ENCODE measurements at places on chromosomes 13 and 19. TPM values are rescaled to one million over a fixed set of nuclear protein-coding genes. Genes with fewer than 3 reads are reported as not detected.
A peak's percentile ranks its signal among the peaks of the same experiment; 100 is the strongest.

GRCh38 chr19:45363861-45364459 lies 6.4 kb downstream of the ERCC2 start:
- DNase-seq, result no peak
- no peaks in the 10 kb centered on the region for H3K4me1 ChIP-seq
- H3K27ac ChIP-seq, result no peak overlapping the region
- no peaks in the 10 kb centered on the region for H3K27me3 ChIP-seq

NLRP7 gene
- not detected for total RNA-seq

GRCh38 chr19:57814505-57815246 lies at the start of gene ZNF552:
Gene ZNF552, minus strand, starts transcription at chr19:57814913. Its CDS starts 170 bp downstream, at chr19:57814743.
- peak; percentile 96 for DNase-seq
- H3K4me1 ChIP-seq, result peaks cover 14% of the 10 kb centered on the region
- H3K27me3 ChIP-seq, result no peaks in the 10 kb centered on the region
- H3K36me3 ChIP-seq, result peaks cover 3% of the 10 kb centered on the region

GRCh38 chr13:100789968-100790367 lies 115.4 kb upstream of the TMTC4 start:
- H3K4me1 ChIP-seq, result no peaks in the 10 kb centered on the region
- H3K27ac ChIP-seq, result no peak overlapping the region
- no peaks in the 10 kb centered on the region for H3K27me3 ChIP-seq
- DNase-seq, result no peak
- H3K4me3 ChIP-seq, result no peak overlapping the region
- no peaks in the 10 kb centered on the region for H3K36me3 ChIP-seq

GRCh38 chr19:32154418-32154817 lies 191.0 kb upstream of the ZNF507 start:
- no peaks in the 10 kb centered on the region for H3K36me3 ChIP-seq
- no peaks in the 10 kb centered on the region for H3K27me3 ChIP-seq
- DNase-seq, result no peak
- no peak overlapping the region for H3K27ac ChIP-seq

DNA sequence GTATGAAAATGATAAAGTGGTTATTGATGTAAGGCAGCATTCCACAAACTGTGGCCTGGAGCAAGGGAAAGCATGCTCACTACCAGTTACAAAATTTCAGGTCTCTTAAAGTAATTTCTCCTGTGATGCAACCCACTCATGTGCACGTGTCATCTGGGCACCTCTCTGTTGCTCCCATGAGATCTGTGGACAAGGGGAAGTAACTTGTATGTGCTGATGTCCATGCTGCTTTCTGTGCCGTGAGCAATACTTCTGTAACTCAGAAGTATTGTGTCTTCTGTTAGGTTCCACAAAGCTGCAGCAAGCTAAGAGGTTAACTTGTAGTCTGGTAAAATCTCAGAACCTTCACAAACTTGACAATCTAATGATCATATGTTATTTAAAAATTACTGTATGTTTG lies 930.0 kb upstream of the SLITRK6 start:
- no peak overlapping the region for H3K27ac ChIP-seq
- H3K4me3 ChIP-seq, result no peak overlapping the region
- DNase-seq, result no peak
- no peaks in the 10 kb centered on the region for H3K36me3 ChIP-seq
- no peaks in the 10 kb centered on the region for H3K4me1 ChIP-seq

DNA sequence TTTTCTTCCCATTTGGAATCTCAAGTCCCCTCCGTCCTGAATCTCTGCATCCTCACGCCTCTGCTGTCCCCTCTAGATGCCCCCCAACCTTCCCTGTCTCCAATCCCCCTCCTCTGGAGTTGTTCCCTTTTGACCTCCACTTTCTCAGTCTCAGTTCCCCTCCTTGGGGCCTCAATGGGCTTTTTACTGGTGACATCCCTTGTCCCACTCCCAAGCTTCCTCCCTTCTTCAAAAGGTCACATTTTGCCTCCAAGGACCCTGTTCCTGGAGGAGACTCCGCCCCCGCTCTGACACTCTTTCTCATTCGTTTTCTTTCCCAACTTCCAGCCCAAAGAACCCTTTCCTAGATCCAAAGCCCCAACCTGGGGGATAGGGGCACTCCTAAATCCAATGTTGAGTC lies 1.0 kb downstream of the AP2S1 start:
- no peaks in the 10 kb centered on the region for H3K27me3 ChIP-seq
- H3K36me3 ChIP-seq, result no peaks in the 10 kb centered on the region
- peak overlapping the region; percentile 73 for H3K4me3 ChIP-seq
- peaks cover 5% of the 10 kb centered on the region for H3K4me1 ChIP-seq

PRR12 gene
- total RNA-seq, result 33.1 TPM

- peak overlapping the region; percentile 89 for H3K27ac ChIP-seq
- H3K4me1 ChIP-seq, result peaks cover 18% of the 10 kb centered on the region
- H3K36me3 ChIP-seq, result no peaks in the 10 kb centered on the region
- DNase-seq, result peak; percentile 88
- H3K4me3 ChIP-seq, result no peak overlapping the region
- no peaks in the 10 kb centered on the region for H3K27me3 ChIP-seq
Observed at GRCh38 chr19:35130761-35131720, 3.8 kb downstream of the LGI4 start.

DNA sequence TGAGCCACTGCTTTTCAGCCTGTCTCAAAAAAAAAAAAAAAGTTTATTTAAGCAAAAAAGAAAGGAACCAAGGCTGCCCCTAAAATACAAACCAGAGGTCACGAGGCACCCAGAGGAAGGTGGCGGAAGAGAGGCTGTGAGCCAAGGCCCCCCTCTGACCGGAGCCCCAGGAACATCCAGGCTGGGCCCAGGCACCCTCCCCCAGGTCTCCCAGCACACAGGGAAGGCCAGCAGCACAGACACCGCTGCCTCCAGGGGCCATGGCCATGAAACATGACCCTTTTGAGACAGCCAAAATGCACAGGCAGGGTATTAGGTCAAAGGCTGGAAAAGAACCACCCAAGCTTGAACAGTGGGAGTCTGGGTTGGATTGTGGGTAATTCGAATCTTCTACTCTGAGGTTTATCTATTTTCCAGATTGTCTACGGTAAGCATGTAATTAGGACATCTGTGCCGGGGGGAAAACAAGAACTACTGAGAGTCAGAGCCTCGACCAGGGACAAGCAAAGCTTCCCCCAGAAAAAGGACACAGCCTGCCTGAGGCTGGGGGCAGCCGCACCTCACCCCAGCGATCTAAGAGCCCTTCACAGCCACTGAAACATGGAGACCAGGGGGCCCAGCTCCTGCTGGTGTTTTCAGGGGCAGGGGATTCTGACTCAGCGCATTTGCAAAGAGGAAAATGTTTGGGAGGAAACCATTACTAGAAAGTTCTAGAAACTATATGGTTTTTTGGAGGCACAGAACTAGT lies 8.4 kb downstream of the PEX11G start:
- H3K27me3 ChIP-seq, result no peaks in the 10 kb centered on the region
- no peak overlapping the region for H3K4me3 ChIP-seq
- DNase-seq, result no peak
- no peak overlapping the region for H3K27ac ChIP-seq

- H3K4me3 ChIP-seq, result no peak overlapping the region
- peak overlapping the region; percentile 72 for H3K27ac ChIP-seq
- peaks cover 5% of the 10 kb centered on the region for H3K4me1 ChIP-seq
- no peaks in the 10 kb centered on the region for H3K36me3 ChIP-seq
Observed at GRCh38 chr13:73073050-73073449, 14.2 kb downstream of the KLF5 start.

PLK5 gene
- not detected for total RNA-seq

DNA sequence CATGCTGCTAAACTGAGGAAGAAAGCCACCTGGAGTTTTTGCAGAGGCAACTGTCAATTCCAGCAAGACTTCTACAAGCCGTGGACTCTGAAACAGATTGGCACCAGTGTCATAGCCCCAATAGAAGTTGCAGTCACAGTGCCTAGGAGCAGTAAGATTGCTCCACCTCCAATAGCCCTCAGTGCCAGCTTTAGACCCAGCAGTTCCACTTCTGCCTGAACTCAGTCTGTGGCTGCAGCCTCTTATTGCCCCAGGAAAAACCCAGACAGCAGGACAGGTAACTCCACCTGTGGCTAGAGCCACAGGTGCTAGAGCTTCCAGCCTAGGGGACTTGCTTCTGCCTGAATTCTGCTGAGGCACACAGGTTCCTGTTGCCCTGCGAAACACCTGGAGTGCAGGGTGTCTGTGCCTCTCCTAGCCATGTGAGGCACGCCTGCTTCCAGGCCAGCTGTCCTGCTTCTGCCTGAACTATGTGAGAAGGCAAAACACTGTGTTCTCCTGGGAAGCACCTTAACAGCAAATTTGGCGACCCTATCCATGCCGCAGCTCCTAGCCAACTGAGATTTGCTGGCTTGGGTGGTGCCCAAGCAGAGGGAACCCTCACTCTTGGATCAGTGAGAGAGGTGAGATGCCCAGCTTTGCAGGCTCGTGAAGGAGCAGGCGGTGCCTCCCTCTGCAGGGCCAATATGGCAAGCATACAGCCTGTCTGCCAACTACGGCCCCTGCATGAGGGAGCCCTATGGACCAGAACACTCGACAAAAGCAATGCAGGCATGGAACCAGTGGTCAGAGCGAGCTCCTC lies 607.6 kb downstream of the PCDH17 start:
- DNase-seq, result no peak
- no peaks in the 10 kb centered on the region for H3K36me3 ChIP-seq
- H3K4me3 ChIP-seq, result no peak overlapping the region
- H3K27me3 ChIP-seq, result no peaks in the 10 kb centered on the region
- no peak overlapping the region for H3K27ac ChIP-seq

DNA sequence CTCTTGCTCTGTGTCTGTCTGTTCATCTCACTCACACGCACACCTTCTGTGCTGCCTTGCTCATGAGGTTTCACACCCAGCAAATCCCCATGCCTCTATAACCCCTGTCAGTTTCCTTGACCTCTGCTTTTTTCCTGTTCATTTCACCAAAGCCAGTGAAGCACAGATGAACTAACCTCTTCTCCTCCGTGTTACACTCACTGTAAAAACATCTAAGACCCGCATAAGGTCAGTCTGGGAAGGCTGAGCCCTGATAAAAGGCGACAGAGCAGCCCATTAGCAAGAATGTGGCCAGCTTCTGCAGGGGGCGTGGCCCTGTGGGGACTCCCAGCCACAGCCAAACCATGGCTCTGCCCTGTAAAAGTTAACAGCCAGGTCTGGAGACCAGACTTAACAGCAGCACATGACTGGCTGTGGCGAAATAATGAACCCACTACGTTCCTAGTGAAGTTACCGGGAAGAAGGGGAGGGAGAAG lies 42.8 kb upstream of the NPAS1 start:
- DNase-seq, result no peak
- peaks cover 16% of the 10 kb centered on the region for H3K4me1 ChIP-seq
- H3K36me3 ChIP-seq, result no peaks in the 10 kb centered on the region

KANK2 gene
- total RNA-seq, result 87.8 TPM

GRCh38 chr13:32427852-32428580 lies at the start of gene N4BP2L1:
Gene N4BP2L1, minus strand, starts transcription at chr13:32428130. Its CDS starts 48 bp downstream, at chr13:32428082.
- peak; percentile 80 for DNase-seq
- H3K27me3 ChIP-seq, result no peaks in the 10 kb centered on the region
- peak within 1 kb of the TSS; percentile 71 for H3K4me3 ChIP-seq

- H3K27me3 ChIP-seq, result peaks cover 7% of the 10 kb centered on the region
- DNase-seq, result peak; percentile 28
- H3K4me3 ChIP-seq, result peak overlapping the region; percentile 58
- H3K27ac ChIP-seq, result peak overlapping the region; percentile 74
Observed at GRCh38 chr19:16895467-16896145, 6.8 kb downstream of the F2RL3 start.

GRCh38 chr13:50392977-50393376 lies 377.7 kb downstream of the KCNRG start:
- no peak overlapping the region for H3K27ac ChIP-seq
- H3K36me3 ChIP-seq, result no peaks in the 10 kb centered on the region
- DNase-seq, result no peak
- no peaks in the 10 kb centered on the region for H3K4me1 ChIP-seq

DNA sequence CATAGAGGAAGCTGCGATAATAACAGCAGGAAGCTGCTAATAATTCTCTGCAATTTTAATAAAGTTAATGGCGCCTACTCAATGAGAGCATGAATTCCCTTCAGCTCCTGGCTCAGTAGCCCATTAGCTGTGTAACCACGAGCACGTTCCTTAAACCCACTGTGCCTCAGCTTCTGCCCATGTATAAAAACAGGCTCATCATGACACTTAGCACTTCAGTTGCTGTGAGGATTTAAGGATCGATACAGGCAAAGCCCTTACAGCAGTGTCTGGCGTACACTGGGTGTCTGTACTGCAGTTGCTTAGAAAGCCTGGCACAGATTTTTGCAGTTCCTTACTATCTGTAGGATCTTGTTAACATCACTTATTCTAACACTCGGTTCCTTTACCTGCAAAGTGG lies 673.4 kb upstream of the ARGLU1 start:
- H3K4me1 ChIP-seq, result no peaks in the 10 kb centered on the region
- no peaks in the 10 kb centered on the region for H3K27me3 ChIP-seq
- no peak for DNase-seq
- H3K36me3 ChIP-seq, result no peaks in the 10 kb centered on the region
- H3K27ac ChIP-seq, result no peak overlapping the region

MUC16 gene
- total RNA-seq, result 0.02 TPM

DNA sequence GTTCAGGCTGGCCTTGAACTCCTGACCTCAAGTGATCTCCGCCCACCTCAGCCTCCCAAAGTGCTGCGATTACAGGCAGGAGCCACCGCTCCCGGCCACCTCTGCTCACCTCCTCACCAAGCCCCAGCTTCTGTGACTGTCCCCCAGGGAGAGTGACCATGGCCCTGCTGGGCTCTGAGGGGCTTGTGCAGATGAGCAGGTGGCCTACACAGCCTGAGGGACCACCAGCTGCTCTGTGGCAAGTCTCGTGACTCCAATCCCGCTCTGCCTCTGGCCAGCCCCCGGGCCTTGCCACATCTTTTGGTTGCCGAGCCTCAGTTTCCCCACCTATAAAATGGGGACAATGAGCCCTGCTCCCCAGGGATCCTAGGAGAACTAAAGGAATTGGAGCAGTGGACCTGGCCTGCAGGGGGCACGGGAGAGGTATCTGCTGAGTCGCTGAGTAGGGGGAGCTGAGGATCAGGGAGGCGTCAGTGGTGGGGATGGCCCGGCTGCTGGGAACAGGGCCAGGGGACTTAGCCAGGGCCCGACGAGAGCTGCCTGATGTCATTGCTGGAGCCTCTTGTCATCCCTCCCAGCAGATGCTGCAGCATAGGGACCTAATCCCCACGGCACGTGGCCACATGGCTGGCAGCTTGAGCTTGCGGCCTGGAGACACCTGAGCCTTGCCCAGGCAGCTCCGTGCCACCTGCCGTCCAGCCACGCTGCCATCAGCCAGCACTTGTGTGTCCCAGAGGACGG lies 74.7 kb downstream of the GADD45B start:
- H3K27me3 ChIP-seq, result no peaks in the 10 kb centered on the region
- peaks cover 5% of the 10 kb centered on the region for H3K4me1 ChIP-seq
- H3K36me3 ChIP-seq, result no peaks in the 10 kb centered on the region
- H3K4me3 ChIP-seq, result no peak overlapping the region
- H3K27ac ChIP-seq, result peak overlapping the region; percentile 14

ZNF480 gene
- total RNA-seq, result 13.2 TPM

POU2F2 gene
- 2.1 TPM for total RNA-seq

PSENEN gene
- 87.4 TPM for total RNA-seq

GFY gene
- total RNA-seq, result not detected

DNA sequence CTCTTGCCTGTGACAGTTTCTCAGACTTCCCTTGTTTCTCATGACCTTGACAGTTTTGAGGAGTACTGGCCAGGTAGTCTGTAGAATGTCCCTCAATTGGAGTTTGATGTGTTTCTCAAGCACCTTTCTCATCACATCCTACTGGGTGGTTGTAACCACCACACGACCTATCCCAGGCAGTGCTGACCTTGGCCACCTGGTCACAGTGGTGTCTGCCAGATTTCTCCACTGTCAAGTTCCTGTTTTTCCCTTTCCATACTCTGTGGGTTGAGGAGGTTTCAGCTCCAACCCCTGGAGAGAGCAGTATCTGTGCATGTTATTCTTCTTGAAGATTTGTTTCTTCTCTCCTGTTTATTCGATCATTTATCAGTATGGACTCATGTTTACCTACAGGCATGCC lies 8.4 kb upstream of the UPF3A start:
- no peak overlapping the region for H3K27ac ChIP-seq
- no peaks in the 10 kb centered on the region for H3K27me3 ChIP-seq
- peaks cover 20% of the 10 kb centered on the region for H3K36me3 ChIP-seq
- H3K4me3 ChIP-seq, result no peak overlapping the region

SH2D3A gene
- total RNA-seq, result 34.2 TPM

Measured in colonic mucosa (tissue), 4 donors.